ENCODE measurements at places on chromosomes 3 and 15. TPM values are rescaled to one million over a fixed set of nuclear protein-coding genes. Genes with fewer than 3 reads are reported as not detected.

DAZL gene
- not detected for total RNA-seq

TNFAIP8L3 gene
- not detected for total RNA-seq

CFAP92 gene
- 0.18 TPM for total RNA-seq

VGLL3 gene
- not detected for total RNA-seq

GAP43 gene
- total RNA-seq, result not detected

DPPA4 gene
- not detected for total RNA-seq

SH2D7 gene
- not detected for total RNA-seq

PAQR9 gene
- not detected for total RNA-seq

WDR93 gene
- not detected for total RNA-seq

ROBO2 gene
- 4.8 TPM for total RNA-seq

TRMT10C gene
- total RNA-seq, result 29.1 TPM

IL17RC gene
- total RNA-seq, result not detected

CADPS gene
- total RNA-seq, result 79.5 TPM

DISP2 gene
- total RNA-seq, result 0.25 TPM

CPOX gene
- total RNA-seq, result 8.8 TPM

RAB6B gene
- not detected for total RNA-seq

MCTP2 gene
- total RNA-seq, result 91.6 TPM

SLC9C1 gene
- total RNA-seq, result not detected

MAGEL2 gene
- total RNA-seq, result not detected

ACP3 gene
- total RNA-seq, result 13.7 TPM

CCRL2 gene
- total RNA-seq, result 2.2 TPM

ALS2CL gene
- total RNA-seq, result not detected

MORC1 gene
- total RNA-seq, result not detected

ZNF660 gene
- not detected for total RNA-seq

GOLGA8T gene
- not detected for total RNA-seq

MASP1 gene
- total RNA-seq, result not detected

PRR20G gene
- not detected for total RNA-seq

CLEC3B gene
- not detected for total RNA-seq

BOC gene
- not detected for total RNA-seq

EIF2B5 gene
- 57.4 TPM for total RNA-seq

HRG gene
- not detected for total RNA-seq

C2CD4A gene
- total RNA-seq, result not detected

LRRK1 gene
- total RNA-seq, result 219 TPM

GASK1A gene
- not detected for total RNA-seq

A4GNT gene
- total RNA-seq, result not detected

BLM gene
- 55.4 TPM for total RNA-seq

MEGF11 gene
- total RNA-seq, result 6.8 TPM

MAPK6 gene
- total RNA-seq, result 51.1 TPM

SEMA3G gene
- total RNA-seq, result not detected

NRG4 gene
- total RNA-seq, result not detected

MGA gene
- total RNA-seq, result 59.1 TPM

SLC2A2 gene
- not detected for total RNA-seq

ITIH1 gene
- not detected for total RNA-seq

SYNPR gene
- not detected for total RNA-seq

CXCR6 gene
- total RNA-seq, result not detected

SIDT1 gene
- 7.3 TPM for total RNA-seq

ZIC4 gene
- not detected for total RNA-seq

FBXW12 gene
- 0.37 TPM for total RNA-seq

CCR4 gene
- not detected for total RNA-seq

TYRO3 gene
- 0.48 TPM for total RNA-seq

RARB gene
- total RNA-seq, result not detected

GP9 gene
- not detected for total RNA-seq

NEK11 gene
- 1.2 TPM for total RNA-seq

PAK6 gene
- not detected for total RNA-seq

GLDN gene
- total RNA-seq, result not detected

ASB14 gene
- total RNA-seq, result not detected

Data from OCI-LY7 (cell line).